ENCODE measurements at places on chromosomes 13 and 19. TPM values are rescaled to one million over a fixed set of nuclear protein-coding genes. Genes with fewer than 3 reads are reported as not detected.

- peak; percentile 100 for DNase-seq
These were observed at the start of gene DKKL1 for GRCh38 chr19:49363268-49364082. Gene DKKL1, plus strand, starts transcription at chr19:49363877. Its CDS starts 122 bp downstream, at chr19:49363999.

DNA sequence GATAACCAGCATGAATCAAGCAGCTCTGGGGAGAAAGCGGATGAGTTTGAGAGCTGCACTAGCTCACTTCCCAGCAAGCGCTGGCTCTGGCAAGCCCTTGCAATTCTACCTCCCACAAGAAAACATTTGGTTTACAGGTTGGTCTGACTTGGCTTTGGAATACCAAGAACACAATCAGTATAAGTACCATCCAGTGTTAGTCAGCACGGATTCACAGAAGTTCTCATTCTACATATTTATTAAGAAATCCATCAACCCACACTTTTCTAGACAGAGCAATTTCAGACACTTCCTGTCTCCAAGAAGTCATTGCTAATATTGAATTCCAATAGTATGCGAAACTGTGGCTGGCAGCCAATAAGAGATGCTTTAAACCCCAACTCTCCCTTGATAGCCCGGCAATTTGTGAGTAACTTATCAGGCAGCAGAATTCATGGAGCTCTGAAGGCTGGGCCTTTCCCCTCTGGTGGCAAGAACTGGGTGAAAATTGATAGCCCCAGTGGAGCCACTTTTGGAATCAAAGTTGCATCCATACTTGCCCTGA is 59.4 kb upstream of the WASF3 start:
- peak; percentile 17 for DNase-seq

GRCh38 chr19:6026390-6027227 is 48.7 kb upstream of the RANBP3 start:
- DNase-seq = no peak

GRCh38 chr13:30044932-30045331 is 194.5 kb upstream of the UBL3 start:
- DNase-seq = no peak

DNA sequence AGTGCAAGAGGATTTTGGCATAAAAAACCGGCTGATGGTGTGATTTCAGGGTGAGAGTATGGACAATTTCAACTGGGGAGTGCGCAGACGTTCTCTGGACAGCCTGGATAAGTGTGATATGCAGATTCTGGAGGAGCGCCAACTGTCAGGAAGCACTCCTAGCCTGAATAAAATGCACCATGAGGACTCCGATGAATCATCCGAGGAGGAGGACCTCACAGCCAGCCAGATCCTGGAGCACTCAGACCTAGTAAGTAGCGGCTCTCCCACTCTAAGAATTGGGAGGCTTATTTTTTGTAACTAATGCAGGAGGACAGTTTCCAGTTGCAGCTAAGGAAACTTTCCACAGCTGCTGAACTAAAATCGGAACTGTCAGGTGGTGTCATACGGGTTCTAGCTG is 53.6 kb downstream of the ZAR1L start:
- DNase-seq = peak; percentile 93

GRCh38 chr13:95660981-95661581 is 15.9 kb upstream of the DNAJC3 start:
- DNase-seq = peak; percentile 60

GRCh38 chr13:36421447-36421846 is 10.8 kb upstream of the CCNA1 start:
- DNase-seq = no peak

Gene CCDC106
- total RNA-seq = 9.0 TPM

GRCh38 chr13:33571618-33572017 is 246.3 kb upstream of the RFC3 start:
- DNase-seq = no peak

Gene FCAR
- not detected for total RNA-seq

Data from fibroblast of villous mesenchyme (primary cell).